ENCODE measurements at places on chromosomes 5 and 9. TPM values are rescaled to one million over a fixed set of nuclear protein-coding genes. Genes with fewer than 3 reads are reported as not detected.

SLC4A9 gene
- total RNA-seq: 0.73 TPM

SETD9 gene
- total RNA-seq: 6.8 TPM

SV2C gene
- total RNA-seq: 0.02 TPM

ICE1 gene
- total RNA-seq: 27.4 TPM

PFN3 gene
- total RNA-seq: not detected

DEPDC1B gene
- 40.3 TPM for total RNA-seq

HMHB1 gene
- total RNA-seq: not detected

FAT2 gene
- total RNA-seq: not detected

MELK gene
- 66.1 TPM for total RNA-seq

NSG2 gene
- total RNA-seq: not detected

GCNT4 gene
- 1.9 TPM for total RNA-seq

FAXDC2 gene
- 0.14 TPM for total RNA-seq

DRD1 gene
- not detected for total RNA-seq

DDX4 gene
- not detected for total RNA-seq

SCGB3A2 gene
- total RNA-seq: not detected

PCDHGA8 gene
- total RNA-seq: not detected

All from activated CD4-positive, alpha-beta T cell treated with anti-CD3 and anti-CD28 coated beads for 36 hours (primary cell).